Upper lobe of left lung (tissue), 6 donors: ENCODE measurements at places on chromosomes 2 and 18.

DNA sequence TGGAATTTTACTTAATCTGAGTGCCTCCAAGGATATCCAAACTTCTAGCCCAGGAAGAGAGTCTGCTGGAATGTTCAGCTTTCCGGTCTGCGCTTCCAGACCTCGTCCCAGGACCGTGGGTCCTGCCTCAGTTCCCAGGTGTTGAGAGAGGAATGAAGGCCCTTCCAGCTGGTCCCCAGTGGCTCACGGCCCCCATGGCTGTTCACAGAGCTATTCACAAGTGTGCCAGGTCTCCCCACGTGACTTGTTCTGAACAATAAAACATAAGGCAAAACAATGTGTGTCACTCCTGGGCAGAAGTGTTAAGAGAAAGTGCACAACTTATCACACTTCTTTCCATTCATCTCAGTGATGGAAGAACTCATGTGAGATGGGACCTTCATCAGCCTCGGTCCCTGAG is 20.1 kb upstream of the TEX51 start:
- H3K27me3 ChIP-seq = no peaks in the 10 kb centered on the region
- DNase-seq = no peak
- no peaks in the 10 kb centered on the region for H3K4me1 ChIP-seq
- no peak overlapping the region for H3K4me3 ChIP-seq
- no peaks in the 10 kb centered on the region for H3K36me3 ChIP-seq

DNA sequence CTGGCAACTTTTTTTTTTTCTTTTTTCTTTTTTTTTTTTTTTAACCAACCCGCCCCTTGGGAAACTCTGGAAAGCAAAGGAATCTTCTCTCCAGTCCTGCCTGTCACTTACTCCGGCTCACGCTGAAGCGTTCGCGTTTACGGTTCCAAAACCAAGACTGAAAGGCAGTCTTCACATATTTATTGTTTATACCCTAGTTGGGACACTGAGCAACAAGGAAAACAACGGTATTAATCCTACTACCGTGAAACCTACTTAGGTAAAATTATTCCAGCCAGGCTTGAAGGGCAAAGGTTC is 125.4 kb downstream of the OSBPL1A start:
- DNase-seq = no peak
- peaks cover 15% of the 10 kb centered on the region for H3K4me1 ChIP-seq
- H3K4me3 ChIP-seq = peak overlapping the region; percentile 92
- no peaks in the 10 kb centered on the region for H3K27me3 ChIP-seq

DNA sequence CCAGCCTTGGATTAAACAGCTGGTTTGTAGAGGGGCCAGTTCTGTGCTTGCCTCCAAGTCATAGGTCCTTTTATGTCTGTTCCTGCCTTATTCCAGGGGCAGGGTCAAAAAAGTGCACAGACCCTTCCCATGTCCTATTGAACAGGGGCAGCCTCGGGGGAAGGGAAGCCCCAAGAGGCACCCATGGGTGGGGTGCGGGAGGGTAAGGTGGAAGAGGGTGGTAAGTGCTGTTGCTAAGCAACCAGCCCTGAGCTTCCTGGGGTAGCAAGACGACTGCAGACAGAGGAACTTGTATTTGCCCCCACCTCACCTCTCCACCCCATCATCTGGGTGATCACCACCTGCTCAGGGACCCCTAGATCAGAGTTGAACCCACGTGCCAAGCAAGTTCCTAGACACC is 7.7 kb downstream of the DNMT3A start:
- DNase-seq = no peak
- H3K27ac ChIP-seq = no peak overlapping the region
- no peaks in the 10 kb centered on the region for H3K27me3 ChIP-seq

DNA sequence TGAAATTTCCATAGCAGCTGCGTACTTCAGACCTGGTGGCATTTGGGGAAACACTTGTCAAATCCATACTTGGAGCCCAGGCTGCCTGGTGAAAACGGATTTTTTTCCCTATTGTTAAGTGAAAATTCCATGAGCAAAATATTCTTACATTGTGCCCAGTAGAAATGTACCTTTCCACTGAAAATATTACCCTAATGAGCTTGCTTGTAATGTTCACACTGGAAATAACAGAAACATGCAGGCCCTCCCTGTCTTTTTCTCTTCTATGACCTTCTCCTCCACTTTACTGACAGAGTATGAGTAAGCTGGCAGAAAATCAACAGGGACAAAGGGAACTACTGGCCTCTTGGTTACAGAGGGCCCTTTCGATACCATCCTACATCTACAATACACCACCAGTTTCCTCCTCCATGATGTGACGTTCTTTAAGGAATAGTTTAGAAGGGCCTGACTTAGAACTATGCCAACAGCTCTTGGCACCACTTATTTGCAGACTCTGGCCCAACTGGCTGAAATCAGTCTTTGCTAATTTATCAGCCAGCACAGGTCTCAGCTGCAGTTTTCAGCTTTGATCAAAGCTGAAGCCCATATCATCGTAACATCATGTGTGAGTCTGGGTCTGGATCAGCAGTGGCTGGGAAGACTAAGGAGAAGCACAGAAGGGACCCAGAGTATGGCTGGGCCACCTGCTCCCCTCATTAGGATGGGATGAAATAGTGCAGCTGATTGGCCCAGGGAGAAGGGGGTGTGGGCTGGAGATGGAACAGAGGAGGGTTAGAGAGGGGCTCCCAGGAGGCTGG is 272.2 kb upstream of the ID2 start:
- H3K36me3 ChIP-seq = no peaks in the 10 kb centered on the region
- H3K27me3 ChIP-seq = no peaks in the 10 kb centered on the region
- no peak overlapping the region for H3K4me3 ChIP-seq
- no peak for DNase-seq

DNA sequence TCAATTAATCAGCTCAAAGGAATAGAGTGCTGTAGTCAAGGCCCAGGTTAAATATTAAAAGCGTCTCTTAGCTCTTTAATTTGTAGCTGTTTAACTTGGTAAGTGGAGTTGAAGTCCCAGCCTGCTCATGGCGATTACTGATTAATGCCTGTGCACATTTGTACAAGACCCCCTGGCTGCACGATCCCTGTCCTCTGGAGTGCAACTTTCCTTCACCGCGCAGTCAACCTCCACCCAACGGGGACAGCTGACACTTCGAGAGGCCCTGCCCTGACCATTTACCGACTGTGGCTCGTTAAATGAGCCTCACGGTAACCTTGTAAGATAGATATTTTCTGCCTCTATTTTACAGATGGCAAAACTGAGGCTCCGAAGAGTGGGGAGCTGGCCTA is 5.5 kb upstream of the CYS1 start:
- H3K27ac ChIP-seq = no peak overlapping the region
- H3K27me3 ChIP-seq = no peaks in the 10 kb centered on the region
- H3K4me3 ChIP-seq = no peak overlapping the region
- peaks cover 4% of the 10 kb centered on the region for H3K4me1 ChIP-seq
- no peak for DNase-seq
- H3K36me3 ChIP-seq = no peaks in the 10 kb centered on the region

DNA sequence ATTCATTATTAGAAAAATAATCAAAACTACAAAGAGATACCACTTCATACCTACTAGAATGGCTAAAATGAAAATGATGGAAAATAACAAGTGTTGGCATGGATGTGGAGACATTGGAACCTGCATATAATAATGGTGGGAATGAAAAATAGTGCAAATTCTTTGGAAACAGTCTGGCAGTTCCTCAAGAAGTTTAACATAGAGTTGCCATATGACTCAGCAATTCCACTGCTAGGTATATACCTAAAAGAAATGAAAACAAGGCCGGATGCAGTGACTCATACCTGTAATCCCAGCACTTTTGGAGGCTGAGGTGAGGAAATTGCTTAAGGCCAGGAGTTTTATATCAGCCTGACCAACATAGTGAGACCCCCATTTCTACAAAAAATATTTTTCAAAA is 41.6 kb upstream of the ACYP2 start:
- H3K36me3 ChIP-seq = no peaks in the 10 kb centered on the region
- peaks cover 4% of the 10 kb centered on the region for H3K4me1 ChIP-seq
- no peak for DNase-seq
- H3K4me3 ChIP-seq = no peak overlapping the region
- H3K27ac ChIP-seq = no peak overlapping the region

DNA sequence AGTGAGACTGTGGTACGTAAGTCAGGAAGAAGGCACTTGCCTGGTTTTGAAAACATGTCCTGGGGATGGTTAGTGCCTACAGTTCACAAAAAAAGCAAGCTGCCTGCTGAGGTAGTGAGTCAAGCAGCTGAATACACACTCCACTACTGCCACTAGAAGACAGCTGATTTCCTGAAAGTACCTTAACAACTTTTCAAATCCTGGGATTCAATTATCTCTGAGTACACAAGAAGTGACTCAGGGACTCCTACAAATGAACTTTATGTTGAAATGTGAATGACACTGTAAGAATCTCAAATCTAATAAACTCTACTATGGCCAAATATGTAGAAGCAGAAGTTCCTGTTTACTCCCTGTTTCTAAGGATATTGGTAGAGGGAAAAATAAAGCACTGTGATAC is 58.0 kb upstream of the ARL5A start:
- no peaks in the 10 kb centered on the region for H3K27me3 ChIP-seq
- no peak overlapping the region for H3K4me3 ChIP-seq
- no peaks in the 10 kb centered on the region for H3K36me3 ChIP-seq
- no peak overlapping the region for H3K27ac ChIP-seq
- DNase-seq = no peak

- no peak overlapping the region for H3K4me3 ChIP-seq
- no peak for DNase-seq
- H3K4me1 ChIP-seq = peaks cover 5% of the 10 kb centered on the region
- H3K27ac ChIP-seq = no peak overlapping the region
Measured at GRCh38 chr2:119810049-119810630, 50.4 kb downstream of the PTPN4 start.

GRCh38 chr2:16109821-16110310 is 169.5 kb downstream of the MYCN start:
- no peak overlapping the region for H3K4me3 ChIP-seq
- no peaks in the 10 kb centered on the region for H3K27me3 ChIP-seq
- DNase-seq = no peak
- no peak overlapping the region for H3K27ac ChIP-seq

- no peaks in the 10 kb centered on the region for H3K27me3 ChIP-seq
- DNase-seq = no peak
- H3K4me3 ChIP-seq = no peak overlapping the region
- H3K36me3 ChIP-seq = no peaks in the 10 kb centered on the region
- peaks cover 36% of the 10 kb centered on the region for H3K4me1 ChIP-seq
- peak overlapping the region; percentile 56 for H3K27ac ChIP-seq
Measured at GRCh38 chr2:46274586-46274985, 22.6 kb upstream of the EPAS1 start.

GRCh38 chr2:98240786-98241398 is 105.4 kb upstream of the CNGA3 start:
- H3K36me3 ChIP-seq = no peaks in the 10 kb centered on the region
- no peaks in the 10 kb centered on the region for H3K4me1 ChIP-seq
- H3K27me3 ChIP-seq = no peaks in the 10 kb centered on the region
- no peak overlapping the region for H3K4me3 ChIP-seq
- no peak overlapping the region for H3K27ac ChIP-seq
- no peak for DNase-seq

- H3K36me3 ChIP-seq = no peaks in the 10 kb centered on the region
- no peak for DNase-seq
- no peaks in the 10 kb centered on the region for H3K27me3 ChIP-seq
- no peaks in the 10 kb centered on the region for H3K4me1 ChIP-seq
- no peak overlapping the region for H3K4me3 ChIP-seq
Measured at GRCh38 chr2:34001557-34001956, 402.5 kb upstream of the FAM98A start.

GRCh38 chr2:70888366-70888922 is 47.3 kb upstream of the ATP6V1B1 start:
- no peaks in the 10 kb centered on the region for H3K36me3 ChIP-seq
- no peak for DNase-seq
- H3K27ac ChIP-seq = no peak overlapping the region
- H3K4me1 ChIP-seq = peaks cover 20% of the 10 kb centered on the region
- peaks cover 5% of the 10 kb centered on the region for H3K27me3 ChIP-seq

- no peaks in the 10 kb centered on the region for H3K27me3 ChIP-seq
- no peak overlapping the region for H3K4me3 ChIP-seq
- H3K27ac ChIP-seq = no peak overlapping the region
- H3K4me1 ChIP-seq = no peaks in the 10 kb centered on the region
- H3K36me3 ChIP-seq = no peaks in the 10 kb centered on the region
Measured at GRCh38 chr18:50179465-50179864, 15.5 kb downstream of the MYO5B start.

DNA sequence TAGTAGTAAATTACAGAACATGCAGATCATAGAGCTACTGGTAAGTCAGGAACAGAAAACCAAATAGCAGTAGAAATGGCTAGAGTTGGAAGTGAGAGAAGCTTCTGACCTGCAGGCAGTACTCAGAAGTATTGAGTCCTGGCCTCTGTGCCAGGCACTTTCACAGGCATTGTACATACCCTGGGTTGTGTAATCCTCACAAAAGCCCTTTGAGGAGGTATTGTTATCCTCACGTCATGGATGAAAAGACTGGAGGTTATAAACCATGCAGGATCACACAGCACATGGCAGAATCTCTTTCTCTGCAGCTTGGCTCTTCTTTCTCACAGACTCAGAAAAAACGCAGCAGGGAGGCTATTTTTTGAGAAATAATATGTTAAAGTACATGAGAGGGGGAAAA is 789.3 kb upstream of the FAM98A start:
- H3K4me3 ChIP-seq = no peak overlapping the region
- no peaks in the 10 kb centered on the region for H3K4me1 ChIP-seq
- H3K36me3 ChIP-seq = no peaks in the 10 kb centered on the region
- H3K27me3 ChIP-seq = no peaks in the 10 kb centered on the region

DNA sequence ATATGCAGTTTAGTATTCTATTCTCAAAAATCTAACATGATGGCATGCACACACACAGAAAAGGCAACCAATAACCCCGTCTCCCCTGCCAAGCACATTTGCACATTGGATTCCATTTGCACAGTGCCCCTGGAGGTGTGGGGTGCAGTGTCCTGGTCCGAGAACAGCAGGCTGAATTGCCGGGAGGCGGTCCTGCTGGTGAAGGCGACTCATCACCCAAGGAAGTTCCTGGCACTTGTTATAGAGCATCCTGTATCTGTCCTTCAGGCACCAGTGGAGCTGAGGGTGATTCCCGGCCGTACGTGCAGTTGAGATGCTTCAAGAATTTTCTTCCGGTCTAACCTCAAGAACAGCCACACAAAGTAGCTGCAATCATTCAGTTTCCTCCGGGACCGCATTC is 73.0 kb upstream of the RAB12 start:
- DNase-seq = no peak
- no peaks in the 10 kb centered on the region for H3K27me3 ChIP-seq
- no peak overlapping the region for H3K4me3 ChIP-seq
- H3K27ac ChIP-seq = no peak overlapping the region
- H3K4me1 ChIP-seq = no peaks in the 10 kb centered on the region

DNA sequence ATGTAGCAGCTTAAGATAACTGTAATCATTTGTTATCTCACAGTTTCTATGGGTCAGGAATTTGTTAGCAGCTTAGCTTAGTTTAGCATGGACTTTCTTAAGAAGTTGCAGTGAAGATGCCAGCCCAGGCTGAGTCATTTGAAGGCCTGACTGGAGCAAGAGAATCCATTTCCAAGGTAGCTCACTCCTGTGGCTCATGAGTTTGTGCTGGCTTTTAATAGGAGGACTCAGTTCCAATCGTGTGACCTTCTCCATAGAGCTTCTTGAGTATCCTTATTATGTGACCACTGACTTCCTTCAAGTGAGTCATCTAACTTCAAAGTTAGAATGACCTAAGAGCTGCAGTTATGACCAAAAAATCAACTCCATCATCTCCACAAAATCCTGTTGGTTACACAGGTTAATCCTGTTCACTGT is 1.4 kb downstream of the GPATCH11 start:
- H3K4me1 ChIP-seq = peaks cover 21% of the 10 kb centered on the region
- H3K27me3 ChIP-seq = no peaks in the 10 kb centered on the region
- no peak overlapping the region for H3K4me3 ChIP-seq
- DNase-seq = no peak
- no peak overlapping the region for H3K27ac ChIP-seq
- peaks cover 21% of the 10 kb centered on the region for H3K36me3 ChIP-seq
